ENCODE measurements at places on chromosomes 4 and X.

GRCh38 chr4:168550064-168550766 lies 53.4 kb downstream of the PALLD start:
- no peak for DNase-seq

- no peak for DNase-seq
These were observed 155.0 kb upstream of the MAP3K15 start for GRCh38 chrX:19670321-19670750.

DNA sequence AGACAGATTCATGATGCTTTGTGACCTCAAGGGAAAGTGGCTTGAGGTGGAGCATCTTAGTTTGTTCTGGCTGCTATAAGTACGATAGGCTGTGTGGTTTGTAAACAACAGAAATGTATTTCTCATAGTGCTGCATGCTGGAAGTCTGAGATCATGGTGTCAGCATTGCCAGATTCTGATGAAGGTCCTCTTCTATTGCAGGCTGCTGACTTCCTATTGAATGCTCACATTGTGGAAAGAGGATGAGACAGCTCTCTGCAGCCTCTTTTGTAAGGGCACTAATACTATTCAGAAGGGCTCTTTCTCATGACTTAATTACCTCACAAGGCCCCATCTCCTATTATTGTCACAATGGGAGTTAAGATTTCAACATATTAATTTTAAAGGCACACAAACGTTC lies 1674.0 kb upstream of the PCDH7 start:
- peak; percentile 80 for DNase-seq

- no peak for DNase-seq
These were observed 5.7 kb upstream of the TMEM192 start for GRCh38 chr4:165118256-165118909.

DNA sequence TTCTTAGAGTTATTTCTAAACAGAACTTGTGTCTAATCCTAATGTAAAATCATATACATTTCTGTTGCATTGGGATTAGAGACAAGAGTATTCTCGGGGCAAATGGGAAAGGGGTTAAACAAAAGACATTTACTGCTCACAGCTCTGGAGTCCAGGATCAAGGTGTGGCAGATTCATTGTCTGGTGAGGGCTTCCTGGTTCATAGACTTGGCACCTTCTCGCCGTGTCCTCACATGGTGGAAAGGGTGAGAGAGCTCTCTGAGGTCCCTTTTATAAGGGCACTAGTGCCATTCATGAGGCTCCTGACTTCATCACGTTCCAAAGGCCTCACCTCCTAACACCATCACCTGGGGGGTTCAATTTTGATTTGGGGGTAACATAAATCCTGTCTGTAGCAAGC lies 90.3 kb upstream of the PRKX start:
- no peak for DNase-seq

DNA sequence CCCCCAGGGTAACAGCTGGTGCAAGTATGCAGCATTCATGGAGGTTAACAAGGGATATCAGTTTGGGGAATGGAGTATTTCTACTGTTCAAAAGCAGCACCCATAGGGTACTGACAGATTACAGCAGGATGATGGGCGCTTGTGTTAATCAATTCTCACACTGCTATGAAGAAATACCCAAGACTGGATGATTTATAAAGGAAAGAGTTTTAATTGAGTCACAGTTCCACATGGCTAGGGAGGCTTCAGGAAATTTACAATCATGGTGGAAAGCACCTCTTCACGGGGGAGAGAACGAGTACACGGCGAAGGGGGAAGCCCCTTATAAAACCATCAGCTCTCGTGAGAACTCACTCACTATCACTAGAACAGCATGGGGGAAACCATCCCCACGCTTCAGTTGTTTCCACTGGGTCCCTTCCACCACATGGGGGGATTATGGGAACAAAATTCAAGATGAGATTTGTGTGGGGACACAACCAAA lies 64.1 kb downstream of the TNIP2 start:
- no peak for DNase-seq

DNA sequence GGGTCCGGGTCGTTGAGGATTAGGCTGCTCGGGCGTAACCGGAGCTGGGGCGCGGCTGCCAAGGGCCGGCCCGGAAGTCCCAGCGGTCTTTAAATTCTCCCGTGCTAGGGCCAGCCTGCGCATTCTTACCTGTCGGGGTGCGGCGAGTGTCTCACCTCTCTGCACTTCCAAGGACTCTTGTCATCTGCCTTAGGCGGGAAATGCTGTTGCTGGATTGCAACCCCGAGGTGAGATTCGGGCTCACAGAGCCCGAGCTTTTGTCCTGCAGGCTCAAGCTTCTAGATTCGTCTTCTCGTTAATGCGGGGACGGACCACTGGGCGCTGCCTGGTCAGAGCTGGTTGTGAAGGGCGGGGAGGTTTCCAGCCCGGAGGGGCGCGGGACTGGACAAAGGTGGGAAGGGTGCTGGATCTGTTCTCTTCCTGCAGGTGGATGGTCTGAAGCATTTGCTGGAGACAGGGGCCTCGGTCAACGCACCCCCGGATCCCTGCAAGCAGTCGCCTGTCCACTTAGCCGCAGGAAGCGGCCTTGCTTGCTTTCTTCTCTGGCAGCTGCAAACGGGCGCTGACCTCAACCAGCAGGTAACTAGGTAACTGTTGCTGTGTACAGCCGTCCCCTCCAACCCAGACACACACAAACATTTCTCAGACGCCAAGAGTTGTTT lies at the start of gene ANKRD37:
Gene ANKRD37, plus strand, starts transcription at position 118 of the 662 bp plus-strand sequence. Its CDS starts 83 bp downstream, at position 201.
- DNase-seq: peak; percentile 30

- DNase-seq: no peak
These were observed 28.9 kb downstream of the TENM3 start for GRCh38 chr4:182272151-182272550.

GRCh38 chr4:94913316-94913715 lies 155.6 kb downstream of the BMPR1B start:
- no peak for DNase-seq

- DNase-seq: no peak
These were observed 217.4 kb downstream of the GPAT3 start for GRCh38 chr4:83753260-83753659.

GRCh38 chr4:67161311-67161710 lies 384.0 kb downstream of the CENPC start:
- DNase-seq: no peak

- no peak for DNase-seq
These were observed 94.4 kb downstream of the ARHGAP10 start for GRCh38 chr4:147826288-147826646.

GRCh38 chrX:69493193-69493592 lies 10.9 kb upstream of the NALF2 start:
- peak; percentile 6 for DNase-seq

DNA sequence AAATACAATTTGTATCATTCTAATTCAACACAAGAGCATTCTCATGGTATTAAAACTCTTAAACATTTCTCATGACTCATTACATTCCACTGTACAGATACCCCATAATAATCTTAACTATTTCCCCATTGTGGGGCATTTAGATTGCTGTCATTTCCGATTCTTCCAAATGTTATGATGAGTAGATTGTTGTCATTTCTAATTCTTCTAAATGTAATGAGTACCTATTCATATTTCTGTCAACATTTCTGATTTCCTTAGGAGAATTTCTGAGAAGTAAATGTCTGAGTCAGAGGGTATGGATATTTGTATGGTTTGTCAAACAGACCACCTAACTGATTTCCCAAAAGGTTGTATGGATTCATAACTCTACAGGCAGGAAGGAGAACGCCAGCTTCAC lies 8.3 kb downstream of the S100G start:
- no peak for DNase-seq

- DNase-seq: no peak
These were observed 35.4 kb upstream of the UGT2A3 start for GRCh38 chr4:68987007-68987406.

DNA sequence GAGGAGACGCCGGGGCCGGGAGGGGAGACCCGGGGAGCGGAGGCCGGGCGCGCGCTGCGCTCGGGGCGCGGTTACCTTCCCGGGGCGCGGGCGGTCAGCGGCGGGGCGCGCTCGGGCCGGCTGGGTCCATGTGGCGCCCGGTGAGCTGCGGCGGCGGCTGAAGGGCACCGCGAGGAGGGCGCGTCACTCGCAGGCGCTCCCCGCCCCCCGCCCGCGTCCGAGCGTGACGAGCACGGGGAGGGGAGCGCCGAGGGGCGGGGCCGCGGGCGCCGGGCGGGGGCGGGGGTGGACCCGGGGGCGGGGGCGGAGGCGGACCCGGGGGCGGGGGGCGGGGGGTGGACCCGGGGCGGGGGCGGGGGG lies at the start of gene CPLX1:
Gene CPLX1, minus strand, starts transcription at position 159 of the 360 bp plus-strand sequence. CDS start 1,607 bp downstream, outside the sequence.
- DNase-seq: no peak

- DNase-seq: no peak
These were observed 269.8 kb downstream of the COL25A1 start for GRCh38 chr4:109032671-109033070.

DNA sequence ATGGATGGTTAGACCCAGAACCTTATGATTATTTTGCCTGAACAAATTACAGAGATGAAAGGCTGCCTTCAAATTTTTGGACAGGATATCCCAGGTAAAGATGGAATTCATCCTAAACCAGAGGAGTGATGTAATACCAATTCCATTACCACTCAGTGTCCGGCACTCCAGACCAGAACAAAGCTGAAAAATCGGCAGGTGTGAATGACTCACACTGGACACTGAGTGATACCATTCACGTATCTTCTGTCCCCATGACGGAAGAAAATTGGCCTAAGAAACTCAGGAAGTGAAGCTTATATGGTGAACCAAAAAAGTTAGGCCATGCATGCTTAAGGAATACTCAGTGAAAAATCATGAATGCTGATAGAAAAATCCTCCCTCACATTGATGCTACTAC lies 34.5 kb downstream of the PALLD start:
- DNase-seq: no peak

GRCh38 chr4:82785611-82786400 lies 12.8 kb downstream of the SCD5 start:
- DNase-seq: peak; percentile 84

GRCh38 chr4:6150046-6150735 lies 50.2 kb downstream of the JAKMIP1 start:
- DNase-seq: no peak

- DNase-seq: no peak
These were observed 1963.1 kb upstream of the TENM3 start for GRCh38 chr4:180280076-180280475.

DNA sequence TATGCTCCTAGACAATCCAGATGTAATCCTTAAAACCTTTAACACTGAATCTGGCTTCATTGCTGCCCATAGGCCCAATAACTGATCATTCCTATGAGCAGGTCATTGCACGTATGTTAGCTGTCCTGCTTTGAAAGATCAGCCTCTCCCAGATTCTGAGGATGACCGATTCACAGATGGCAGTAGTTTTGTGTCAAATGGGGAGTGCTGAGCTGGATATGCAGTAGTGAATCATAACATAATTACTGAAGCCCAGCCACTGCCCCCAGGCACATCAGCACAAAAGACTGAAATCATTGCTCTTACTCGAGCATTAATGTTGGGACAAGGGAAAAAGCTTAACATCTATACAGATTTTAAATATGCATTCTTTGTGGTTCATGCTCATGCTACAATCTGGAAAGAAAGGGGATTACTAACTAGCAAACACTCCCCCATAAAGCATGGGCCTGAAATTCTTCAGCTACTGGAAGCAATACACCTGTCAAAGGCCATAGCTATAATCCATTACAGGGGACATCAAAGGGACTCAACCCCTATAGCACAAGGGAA lies 16.4 kb upstream of the ZNF280C start:
- no peak for DNase-seq

DNA sequence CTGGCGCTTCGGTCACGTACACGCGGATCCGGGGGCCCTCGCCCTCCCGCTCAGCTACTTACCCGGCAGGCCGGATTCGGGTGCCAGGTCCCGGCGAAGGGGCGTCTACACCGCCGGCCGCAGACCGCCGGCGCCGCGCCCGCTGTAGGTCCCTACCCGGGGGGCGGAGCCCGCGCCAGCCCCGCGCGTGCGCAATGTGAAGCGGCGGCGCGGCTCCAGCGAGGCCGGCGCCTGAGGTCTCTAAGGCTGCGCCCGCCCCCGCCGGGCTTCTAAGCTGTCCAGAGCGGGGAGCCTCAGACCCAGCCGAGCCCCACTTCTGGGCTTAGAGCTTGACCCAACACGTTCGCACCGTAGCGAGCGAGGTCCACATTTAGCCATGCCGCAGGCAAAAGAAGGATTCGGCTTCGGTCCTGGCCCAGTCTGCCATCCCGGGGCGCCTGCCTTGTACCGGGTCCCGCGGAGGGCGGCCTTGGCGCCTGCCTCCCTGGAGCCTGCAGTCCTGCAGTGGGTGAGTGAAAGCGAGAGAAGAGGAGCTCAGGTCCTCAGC lies at the start of gene ZNF518B:
Gene ZNF518B, minus strand, starts transcription at position 172 of the 547 bp plus-strand sequence. CDS start 11,098 bp downstream, outside the sequence.
- peak; percentile 31 for DNase-seq

DNA sequence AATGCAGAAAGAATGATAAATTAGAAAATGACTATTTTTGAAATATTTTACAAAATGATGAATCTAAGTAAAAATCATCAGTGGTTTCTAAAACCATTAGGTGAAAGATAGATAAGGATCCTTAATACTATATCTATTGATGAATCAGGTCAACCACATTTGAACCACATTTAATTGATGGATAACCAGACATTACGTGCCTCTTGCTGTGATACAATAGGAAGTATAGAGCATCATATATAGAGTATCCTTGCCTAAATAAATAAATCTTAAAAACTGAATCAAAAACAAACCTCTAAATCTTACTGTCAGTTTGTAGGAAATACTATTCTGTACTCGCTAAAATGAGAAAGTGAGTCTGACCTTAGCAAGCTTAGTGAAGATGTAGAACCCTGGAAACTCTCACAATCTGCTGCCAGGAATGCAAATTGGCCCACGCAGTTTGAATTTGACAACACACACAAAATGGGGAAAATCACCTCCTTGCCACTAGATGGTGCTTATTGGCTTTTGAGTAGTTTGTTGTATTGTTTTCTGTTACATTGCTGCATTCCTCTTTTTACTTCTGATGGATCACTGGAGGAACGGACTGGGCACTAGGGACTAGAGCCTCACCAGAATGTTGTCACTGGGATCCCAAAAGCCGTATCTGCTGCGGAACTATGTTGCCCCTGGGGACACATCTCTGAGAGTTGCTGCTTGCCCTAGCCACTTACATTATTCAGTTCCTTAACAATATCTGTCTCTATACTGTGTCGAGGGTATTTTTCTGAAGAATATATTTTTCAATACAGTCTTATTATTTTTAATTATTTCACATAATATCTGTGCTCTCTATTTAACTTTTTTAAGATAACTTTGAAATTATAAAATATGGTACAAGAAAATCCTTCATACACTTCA lies 25.4 kb upstream of the SLAIN2 start:
- DNase-seq: peak; percentile 43

DNA sequence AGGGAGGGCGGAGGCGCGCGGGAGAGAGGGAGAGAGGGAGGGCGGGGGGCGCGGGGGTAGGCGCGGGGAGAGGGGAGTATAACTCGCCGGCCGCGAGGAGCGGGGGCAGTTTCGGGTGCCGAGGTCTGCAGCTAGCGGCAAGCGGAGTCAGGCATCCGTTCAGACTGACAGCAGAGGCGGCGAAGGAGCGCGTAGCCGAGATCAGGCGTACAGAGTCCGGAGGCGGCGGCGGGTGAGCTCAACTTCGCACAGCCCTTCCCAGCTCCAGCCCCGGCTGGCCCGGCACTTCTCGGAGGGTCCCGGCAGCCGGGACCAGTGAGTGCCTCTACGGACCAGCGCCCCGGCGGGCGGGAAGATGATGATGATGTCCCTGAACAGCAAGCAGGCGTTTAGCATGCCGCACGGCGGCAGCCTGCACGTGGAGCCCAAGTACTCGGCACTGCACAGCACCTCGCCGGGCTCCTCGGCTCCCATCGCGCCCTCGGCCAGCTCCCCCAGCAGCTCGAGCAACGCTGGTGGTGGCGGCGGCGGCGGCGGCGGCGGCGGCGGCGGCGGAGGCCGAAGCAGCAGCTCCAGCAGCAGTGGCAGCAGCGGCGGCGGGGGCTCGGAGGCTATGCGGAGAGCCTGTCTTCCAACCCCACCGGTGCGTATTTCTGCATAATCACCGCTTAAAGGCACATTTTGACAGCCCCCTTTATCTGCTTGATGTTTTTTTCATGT lies at the start of gene POU4F2:
Gene POU4F2, plus strand, starts transcription at position 108 of the 720 bp plus-strand sequence. Its CDS starts 248 bp downstream, at position 356.
- DNase-seq: no peak
